ENCODE measurements at places on chromosomes 3 and 15. TPM values are rescaled to one million over a fixed set of nuclear protein-coding genes. Genes with fewer than 3 reads are reported as not detected.

- H3K36me3 ChIP-seq = no peaks in the 10 kb centered on the region
- H3K27me3 ChIP-seq = no peaks in the 10 kb centered on the region
- no peaks in the 10 kb centered on the region for H3K4me1 ChIP-seq
- H3K4me3 ChIP-seq = no peak overlapping the region
Measured at GRCh38 chr3:194989241-194989640, 281.7 kb downstream of the XXYLT1 start.

DNA sequence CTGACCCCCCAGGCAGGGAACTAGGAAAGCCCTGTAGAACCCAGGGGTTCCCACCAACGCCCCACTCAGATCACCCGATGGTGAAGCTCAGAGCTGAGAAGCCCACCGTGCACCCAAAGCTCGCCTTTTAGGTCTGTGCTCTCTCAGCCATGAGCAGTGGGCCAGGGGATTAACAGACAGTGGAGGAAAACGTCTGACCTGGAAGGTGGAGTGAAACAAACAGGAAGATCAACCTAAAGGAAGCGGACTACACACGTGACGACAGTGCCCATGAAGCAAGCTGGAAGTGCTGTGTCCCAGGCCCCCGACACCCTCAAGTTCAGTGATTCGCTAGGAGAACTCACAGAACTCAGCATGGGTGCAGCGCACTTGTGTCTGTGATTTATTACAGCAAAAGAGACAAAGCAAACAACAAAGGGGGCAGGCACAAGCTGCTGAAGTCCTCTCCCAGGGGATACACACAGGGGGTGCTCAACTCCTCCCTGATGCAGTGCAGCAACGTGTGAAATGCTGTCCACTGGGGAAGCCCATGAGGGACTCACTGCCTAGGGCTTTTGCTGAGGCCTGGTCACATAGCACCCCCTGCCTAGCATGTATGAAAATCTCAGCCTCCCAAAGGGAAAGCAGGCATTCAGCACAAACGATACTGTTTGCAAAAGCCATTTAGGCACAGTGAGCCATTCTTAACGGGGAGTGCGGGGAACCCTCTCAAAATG lies 43.5 kb downstream of the CFAP92 start:
- no peaks in the 10 kb centered on the region for H3K27me3 ChIP-seq
- no peak overlapping the region for H3K4me3 ChIP-seq
- DNase-seq = no peak
- H3K4me1 ChIP-seq = no peaks in the 10 kb centered on the region

Gene SLC15A2
- 2.6 TPM for total RNA-seq

Gene PPP1R14D
- not detected for total RNA-seq

GRCh38 chr3:10173926-10174435 lies 9.3 kb downstream of the IRAK2 start:
- DNase-seq = peak; percentile 43
- H3K4me1 ChIP-seq = peaks cover 18% of the 10 kb centered on the region
- peak overlapping the region; percentile 77 for H3K27ac ChIP-seq
- H3K36me3 ChIP-seq = peaks cover 24% of the 10 kb centered on the region
- H3K4me3 ChIP-seq = no peak overlapping the region
- no peaks in the 10 kb centered on the region for H3K27me3 ChIP-seq

Gene DOCK3
- total RNA-seq = 5.9 TPM

Gene ALDH1A2
- 24.3 TPM for total RNA-seq

- H3K36me3 ChIP-seq = no peaks in the 10 kb centered on the region
- peak; percentile 15 for DNase-seq
- H3K4me1 ChIP-seq = peaks cover 84% of the 10 kb centered on the region
- H3K27ac ChIP-seq = peak overlapping the region; percentile 26
- no peak overlapping the region for H3K4me3 ChIP-seq
Measured at GRCh38 chr3:66490214-66490613, 10.6 kb downstream of the LRIG1 start.

DNA sequence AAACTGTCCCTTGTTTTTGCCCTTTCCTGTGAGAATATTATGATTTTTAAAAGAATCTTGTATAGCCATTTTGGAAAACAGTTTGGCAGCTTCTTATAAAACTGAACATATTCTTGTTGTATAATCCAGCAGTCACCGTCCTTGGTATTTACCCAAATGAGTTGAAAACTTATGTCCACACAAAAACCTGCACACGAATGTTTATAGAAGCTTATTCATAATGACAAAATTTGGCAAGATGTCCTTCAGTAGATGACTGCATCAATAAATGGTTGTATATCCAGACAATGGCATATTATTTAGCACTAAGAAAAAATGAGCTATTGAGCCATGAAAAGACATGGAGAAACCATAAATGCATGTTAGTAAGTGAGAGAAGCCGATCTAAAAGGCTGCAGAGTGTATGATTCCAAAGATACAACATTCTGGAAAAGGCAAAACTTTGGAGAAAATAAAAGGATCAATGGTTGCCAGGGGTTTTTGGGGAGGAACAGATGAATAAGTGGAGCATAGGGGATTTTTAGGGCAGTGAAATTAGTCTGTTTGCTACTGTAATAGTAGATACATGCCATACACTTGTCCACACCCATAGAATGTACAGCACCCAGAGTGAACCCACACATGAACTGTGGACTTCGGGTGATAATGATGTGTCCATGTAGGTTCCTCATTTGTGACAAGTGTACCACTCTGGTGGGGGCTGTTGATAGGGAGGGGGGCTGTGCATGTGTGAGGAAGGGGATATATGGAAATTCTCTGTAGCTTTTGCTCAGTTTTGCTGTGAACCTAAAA lies 31.7 kb downstream of the LIMD1 start:
- peaks cover under 1% of the 10 kb centered on the region for H3K36me3 ChIP-seq
- no peak for DNase-seq
- no peaks in the 10 kb centered on the region for H3K27me3 ChIP-seq
- no peak overlapping the region for H3K27ac ChIP-seq
- H3K4me1 ChIP-seq = peaks cover 10% of the 10 kb centered on the region

DNA sequence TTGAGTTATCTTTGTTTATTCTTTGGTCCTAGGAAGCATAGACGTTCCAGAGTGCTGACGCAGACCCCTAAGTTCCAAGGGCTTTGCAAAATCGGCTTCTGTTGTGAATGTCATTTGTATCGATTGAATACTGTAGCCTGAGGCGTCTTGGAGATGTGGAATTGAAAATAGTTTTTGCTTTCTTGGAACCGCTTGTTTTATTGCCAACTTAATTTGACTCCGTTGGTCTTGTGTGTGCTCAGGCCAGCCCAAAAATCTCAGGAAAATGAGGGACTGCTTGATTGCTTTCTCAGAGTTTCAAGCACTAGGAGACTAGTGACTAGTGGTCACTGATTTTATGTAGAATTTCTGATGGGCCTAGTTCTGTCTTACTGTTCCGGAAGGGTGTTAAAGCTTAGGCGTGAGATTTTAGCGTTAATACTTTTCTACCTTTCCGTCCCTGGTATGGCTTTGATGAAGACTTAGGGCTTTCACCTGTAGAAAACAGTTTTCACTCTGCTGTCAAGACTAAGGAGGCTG lies 263 bp upstream of the UTS2B start:
- peak overlapping the region; percentile 82 for H3K4me3 ChIP-seq
- H3K36me3 ChIP-seq = no peaks in the 10 kb centered on the region
- H3K4me1 ChIP-seq = peaks cover 30% of the 10 kb centered on the region

DNA sequence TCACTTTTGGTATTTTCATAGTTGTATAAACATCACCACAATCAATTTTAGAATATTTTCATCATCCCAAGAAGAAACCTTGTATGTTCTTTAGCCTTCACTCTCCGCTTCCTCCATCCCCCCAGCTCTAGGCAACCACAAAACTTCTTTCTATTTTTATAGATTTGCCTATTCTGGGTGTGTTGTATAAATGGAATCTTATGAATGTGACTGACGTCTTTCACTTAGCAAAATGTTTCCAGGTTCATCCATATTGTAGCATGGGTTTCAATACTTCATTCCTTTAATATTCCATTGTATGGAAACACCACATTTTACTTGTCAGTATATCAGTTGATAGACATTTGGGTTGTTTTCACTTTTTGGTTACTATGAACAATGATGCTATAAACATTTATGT lies 335.8 kb upstream of the GOLIM4 start:
- no peaks in the 10 kb centered on the region for H3K27me3 ChIP-seq
- no peaks in the 10 kb centered on the region for H3K4me1 ChIP-seq
- no peak for DNase-seq
- no peaks in the 10 kb centered on the region for H3K36me3 ChIP-seq
- H3K4me3 ChIP-seq = no peak overlapping the region

GRCh38 chr3:195823999-195824398 lies 12.3 kb upstream of the MUC4 start:
- DNase-seq = no peak
- H3K4me3 ChIP-seq = no peak overlapping the region
- no peaks in the 10 kb centered on the region for H3K27me3 ChIP-seq

Gene PLSCR2
- total RNA-seq = not detected

Gene CYP1A1
- 5.1 TPM for total RNA-seq

Gene SLC12A1
- not detected for total RNA-seq

- peaks cover 8% of the 10 kb centered on the region for H3K4me1 ChIP-seq
- no peak overlapping the region for H3K27ac ChIP-seq
- no peak for DNase-seq
- H3K36me3 ChIP-seq = no peaks in the 10 kb centered on the region
- no peak overlapping the region for H3K4me3 ChIP-seq
Measured at GRCh38 chr3:29415482-29416223, 134.8 kb downstream of the RBMS3 start.

DNA sequence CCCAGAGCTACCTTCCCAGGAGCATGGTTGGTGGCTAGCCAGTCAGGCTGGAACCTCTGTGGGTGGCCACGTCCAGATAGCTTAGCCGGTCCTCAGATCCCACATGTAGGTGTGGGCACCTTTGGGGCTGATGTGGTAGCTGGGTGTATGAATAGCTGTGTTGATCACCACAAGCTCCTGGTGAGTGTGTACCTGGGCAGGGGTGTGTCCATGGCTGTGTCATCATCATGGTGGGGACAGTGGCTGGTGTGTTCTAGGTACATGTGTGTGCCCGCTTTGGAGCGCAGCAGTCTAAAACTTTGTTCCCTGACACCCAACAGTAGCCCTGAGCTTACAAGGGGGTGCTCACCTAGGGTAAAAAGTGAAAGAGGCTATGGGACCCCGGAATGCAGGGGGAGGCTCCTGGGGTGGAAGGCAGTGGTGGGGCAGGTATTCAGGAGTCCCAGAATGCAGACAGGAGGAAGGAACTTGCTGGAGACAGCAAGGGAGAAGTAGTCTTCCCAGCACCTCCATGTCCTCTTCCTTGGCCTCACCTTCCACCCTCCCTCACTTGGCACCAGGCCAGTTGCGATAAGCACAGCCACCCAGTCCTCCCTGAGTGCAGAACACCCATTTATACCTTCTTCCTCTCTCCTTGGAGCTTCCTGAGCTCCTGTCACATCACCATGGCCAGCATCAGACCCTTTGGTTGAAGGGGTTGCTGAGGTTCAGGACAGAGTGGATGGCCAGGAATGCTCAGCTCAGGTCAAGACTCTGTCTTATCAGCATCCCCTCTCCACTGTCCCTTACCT lies 1.2 kb downstream of the CISH start:
- peak overlapping the region; percentile 46 for H3K4me3 ChIP-seq
- DNase-seq = no peak
- H3K27ac ChIP-seq = peak overlapping the region; percentile 86
- H3K27me3 ChIP-seq = no peaks in the 10 kb centered on the region
- no peaks in the 10 kb centered on the region for H3K4me1 ChIP-seq

Gene ACAN
- total RNA-seq = 2.5 TPM

Gene CHRFAM7A
- total RNA-seq = 0.39 TPM

Gene OCA2
- 2.7 TPM for total RNA-seq

DNA sequence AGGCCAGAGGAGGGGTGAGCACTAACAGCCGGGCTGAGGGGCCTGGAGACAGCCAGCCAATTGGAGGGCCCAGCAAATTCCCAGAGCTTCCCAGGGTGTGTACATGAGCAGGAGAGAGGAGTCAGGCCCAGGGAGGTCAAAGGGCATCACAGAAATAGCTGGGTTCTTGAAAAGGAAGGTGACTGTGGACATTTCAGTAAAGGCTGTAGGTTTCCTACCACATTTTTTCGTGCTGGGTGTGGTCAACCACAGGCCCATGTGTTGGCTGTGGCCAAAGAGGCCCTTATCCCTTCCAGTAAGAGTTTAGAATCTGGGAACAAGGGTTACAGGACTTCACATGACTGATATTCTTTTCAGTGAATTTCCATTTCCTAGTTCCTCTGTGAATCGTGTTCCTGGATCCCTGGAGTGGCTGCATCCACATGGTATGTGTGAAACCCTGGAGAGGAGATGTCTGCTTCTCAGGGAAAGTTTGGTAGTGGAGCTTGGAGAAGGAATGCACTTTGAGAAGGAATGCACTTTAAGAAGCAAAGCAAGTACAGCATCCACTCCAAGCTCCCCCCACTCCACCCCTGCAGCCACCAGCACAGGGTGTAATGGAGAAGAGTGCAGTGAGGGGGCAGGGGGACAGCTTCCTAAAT lies 73.2 kb upstream of the HEG1 start:
- H3K36me3 ChIP-seq = no peaks in the 10 kb centered on the region
- H3K4me1 ChIP-seq = no peaks in the 10 kb centered on the region
- H3K27ac ChIP-seq = peak overlapping the region; percentile 69
- H3K4me3 ChIP-seq = no peak overlapping the region
- no peaks in the 10 kb centered on the region for H3K27me3 ChIP-seq

Gene PEX5L
- total RNA-seq = 30.8 TPM

DNA sequence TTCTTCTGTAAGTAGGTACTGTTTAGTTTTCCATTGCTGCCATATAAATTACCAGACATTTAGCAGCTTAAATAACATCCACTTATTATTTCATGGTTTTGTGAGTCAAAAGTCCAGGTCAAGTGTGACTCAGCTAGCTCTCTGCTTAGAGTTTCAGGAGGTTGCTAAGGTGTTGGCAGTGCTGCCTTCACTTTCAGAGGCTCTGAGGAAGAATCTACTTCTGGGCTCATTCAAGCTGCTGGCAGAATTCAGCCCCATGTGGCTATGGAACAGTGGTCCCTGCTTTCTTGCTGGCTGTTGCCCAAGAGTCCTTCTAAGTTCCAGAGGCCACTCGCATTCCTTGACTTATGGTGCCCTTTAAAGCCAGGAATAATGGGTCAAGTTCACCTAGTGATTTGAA lies 4.5 kb downstream of the CFAP44 start:
- no peak for DNase-seq
- no peak overlapping the region for H3K27ac ChIP-seq
- no peaks in the 10 kb centered on the region for H3K27me3 ChIP-seq
- H3K4me1 ChIP-seq = no peaks in the 10 kb centered on the region
- no peak overlapping the region for H3K4me3 ChIP-seq

GRCh38 chr3:111618945-111619344 lies 23.8 kb upstream of the ZBED2 start:
- no peaks in the 10 kb centered on the region for H3K27me3 ChIP-seq
- H3K4me1 ChIP-seq = no peaks in the 10 kb centered on the region
- H3K27ac ChIP-seq = no peak overlapping the region
- no peak overlapping the region for H3K4me3 ChIP-seq
- H3K36me3 ChIP-seq = no peaks in the 10 kb centered on the region

- H3K27me3 ChIP-seq = no peaks in the 10 kb centered on the region
- H3K4me3 ChIP-seq = no peak overlapping the region
- DNase-seq = no peak
- H3K36me3 ChIP-seq = no peaks in the 10 kb centered on the region
- no peak overlapping the region for H3K27ac ChIP-seq
- H3K4me1 ChIP-seq = no peaks in the 10 kb centered on the region
Measured at GRCh38 chr3:105505170-105505569, 138.5 kb downstream of the ALCAM start.
